Activated naive CD8-positive, alpha-beta T cell treated with anti-CD3 and anti-CD28 coated beads, Interleukin-2, amount 50 U/mL, for 16 hours (primary cell): ENCODE measurements at places on chromosomes 4 and X.

DNA sequence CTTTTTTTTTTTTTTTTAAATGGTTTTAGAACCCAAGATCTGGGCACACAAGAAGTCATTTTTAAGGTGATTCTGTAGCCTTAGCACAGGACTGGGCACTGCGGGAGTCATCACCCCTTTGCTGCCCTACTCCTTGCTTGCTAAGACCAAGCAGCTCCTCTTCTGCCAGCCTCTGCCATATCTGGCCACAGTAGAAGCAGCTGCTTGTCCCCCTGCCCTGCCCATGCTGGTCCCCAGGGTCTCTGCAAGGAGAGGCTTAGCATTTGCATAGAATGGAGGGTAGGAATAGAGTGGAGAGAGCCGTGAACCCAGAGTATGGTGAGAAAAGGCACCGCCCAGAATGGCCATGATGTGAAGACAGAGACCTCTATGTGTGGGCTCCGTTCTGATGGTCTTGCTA lies 109.3 kb downstream of the ADRA2C start:
- no peak for DNase-seq

GRCh38 chr4:94887027-94887426 lies 129.3 kb downstream of the BMPR1B start:
- no peak for DNase-seq

DNA sequence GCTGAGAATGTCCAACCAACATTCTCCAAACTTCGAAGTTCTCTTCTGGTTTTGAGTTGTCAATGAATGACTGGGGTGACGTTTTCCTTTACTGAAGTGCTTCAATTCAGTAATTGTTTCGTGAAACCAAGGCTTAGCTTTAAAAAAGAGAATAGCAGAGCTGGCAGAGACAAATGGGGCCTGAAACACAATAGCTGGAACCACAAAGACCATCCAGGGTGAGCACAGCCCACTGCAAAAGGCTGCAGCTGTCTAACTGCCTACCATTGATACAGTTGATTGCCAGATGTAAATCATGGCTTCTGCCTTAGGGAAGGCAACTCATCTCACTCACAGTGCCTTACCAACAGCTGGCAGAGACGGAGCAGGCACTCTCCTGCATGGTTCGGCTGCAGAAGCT lies 78.7 kb upstream of the ZNF518B start:
- DNase-seq, result no peak

- no peak for DNase-seq
Observed at GRCh38 chr4:40954088-40954668, 204.4 kb downstream of the NSUN7 start.

- DNase-seq, result no peak
Observed at GRCh38 chrX:71650333-71650969, 16.9 kb upstream of the LOC101059915 start.

DNA sequence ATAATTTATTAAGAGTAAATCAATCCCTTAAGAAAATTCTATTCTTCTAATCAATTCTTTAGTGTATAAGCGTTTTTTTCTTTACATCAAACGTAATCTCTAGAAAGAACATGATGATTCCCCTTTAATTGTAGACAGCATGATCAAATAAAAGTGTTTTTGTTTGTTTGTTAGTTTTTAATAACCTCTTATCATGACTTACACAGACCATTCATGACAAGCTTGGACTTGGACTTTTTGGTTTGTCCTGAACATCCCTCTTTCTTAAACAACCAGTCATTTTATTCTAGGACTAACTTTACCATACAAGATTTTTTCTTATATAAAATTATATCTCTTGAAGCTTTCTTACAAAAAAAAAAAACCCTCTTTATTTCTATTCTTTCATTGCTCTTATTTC lies 344.6 kb upstream of the SPOCK3 start:
- no peak for DNase-seq

DNA sequence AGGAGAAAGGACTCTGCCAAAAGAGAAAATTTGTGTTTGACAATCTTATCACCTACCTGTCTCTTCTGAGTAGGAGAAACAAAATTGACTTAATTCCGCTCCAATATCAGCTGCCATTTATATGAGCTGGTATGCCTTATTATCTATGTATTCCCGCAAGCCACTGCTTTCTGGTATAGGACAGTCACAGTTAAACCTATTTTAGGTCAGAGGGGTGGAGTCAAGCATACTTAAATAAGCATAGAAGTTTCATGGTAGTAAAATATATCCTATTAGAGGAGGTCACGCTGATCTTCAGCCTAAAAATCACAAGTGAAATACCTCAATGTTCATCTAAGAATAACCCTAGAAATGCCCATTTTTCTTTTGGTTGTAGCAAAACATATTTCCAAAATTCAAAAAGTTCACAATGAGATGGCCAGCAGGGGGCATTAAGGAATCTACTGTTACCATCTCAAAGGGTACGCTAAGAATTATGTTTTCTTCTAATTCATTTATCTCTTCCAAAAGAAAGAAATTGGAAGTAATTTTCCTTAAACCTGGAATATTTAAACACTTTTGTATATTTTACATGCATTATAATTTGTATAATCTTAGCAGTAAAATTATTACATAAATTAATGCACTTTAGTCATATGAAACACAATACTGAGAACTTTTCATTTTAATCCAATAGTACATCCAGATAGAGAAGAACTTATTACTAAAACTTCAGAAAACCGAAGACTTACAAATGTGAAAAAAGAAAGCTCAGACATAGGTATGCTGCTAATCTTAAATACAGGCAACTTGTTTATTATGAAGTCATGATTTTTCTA lies 10.5 kb downstream of the PPAT start:
- no peak for DNase-seq

- no peak for DNase-seq
Observed at GRCh38 chr4:174365018-174365587, 81.4 kb downstream of the CEP44 start.

GRCh38 chrX:131084145-131084544 lies 26.0 kb downstream of the ARHGAP36 start:
- DNase-seq, result no peak

DNA sequence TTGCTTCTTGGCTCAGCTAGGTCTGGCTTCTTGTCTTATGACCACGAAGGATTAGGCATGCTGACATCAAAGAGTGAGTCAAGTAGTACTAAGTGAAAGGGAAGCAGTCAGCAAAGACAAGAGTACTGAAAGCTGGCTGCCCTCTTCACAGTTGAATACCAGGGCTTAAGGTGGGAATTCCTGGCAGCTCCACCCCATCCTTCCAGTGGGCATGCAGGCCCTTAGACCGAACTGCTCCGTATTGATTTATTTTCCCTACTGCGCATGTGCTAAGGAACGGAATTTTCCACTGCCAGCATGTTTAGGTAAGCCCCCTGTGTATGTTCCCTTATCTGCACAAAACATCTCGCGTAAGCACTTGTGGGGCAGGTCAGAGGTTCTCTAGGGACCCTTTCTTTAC lies 2320.1 kb downstream of the ARAP2 start:
- DNase-seq, result no peak

GRCh38 chrX:56793521-56794320 lies 64.7 kb downstream of the NBDY start:
- no peak for DNase-seq

DNA sequence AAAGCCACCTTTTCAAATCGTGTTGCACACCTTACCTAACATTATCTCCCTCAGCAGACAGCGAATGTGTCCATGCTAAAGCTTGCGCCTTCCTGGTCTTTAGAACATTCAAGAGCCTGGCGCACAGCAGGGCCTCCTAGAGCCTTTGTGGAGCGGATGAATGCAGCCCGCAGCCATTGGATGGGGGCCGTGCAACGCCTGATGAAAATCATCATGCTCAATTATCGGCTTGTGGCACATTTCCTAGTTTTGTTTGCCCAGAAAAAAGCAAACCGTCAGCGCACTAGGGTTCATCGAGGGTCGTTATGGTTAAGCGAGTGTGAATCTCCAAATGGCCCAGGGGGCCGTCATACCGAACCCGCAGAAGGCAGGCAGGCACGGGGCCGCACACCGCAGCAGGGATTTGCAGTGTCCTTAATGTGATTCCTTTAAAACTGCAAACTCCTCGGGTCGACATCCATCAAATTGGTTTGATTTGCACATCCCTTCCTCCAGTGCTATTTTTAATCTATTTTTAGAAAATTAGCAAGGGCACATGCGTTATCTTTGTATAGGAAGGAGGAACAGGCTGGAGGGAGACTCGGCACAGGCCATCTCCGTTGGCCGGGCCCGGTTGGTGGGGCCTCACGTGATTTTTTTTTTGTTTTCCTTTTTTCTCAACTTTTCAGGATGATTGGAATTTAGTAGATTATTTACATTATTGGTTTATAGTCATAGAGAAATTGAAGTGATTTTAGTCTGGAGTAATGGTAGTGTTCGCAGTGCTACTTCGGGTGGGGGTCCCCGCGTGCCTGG lies 53.1 kb downstream of the ABLIM2 start:
- DNase-seq, result no peak

GRCh38 chrX:136304493-136304892 lies 3.7 kb downstream of the ADGRG4 start:
- no peak for DNase-seq

DNA sequence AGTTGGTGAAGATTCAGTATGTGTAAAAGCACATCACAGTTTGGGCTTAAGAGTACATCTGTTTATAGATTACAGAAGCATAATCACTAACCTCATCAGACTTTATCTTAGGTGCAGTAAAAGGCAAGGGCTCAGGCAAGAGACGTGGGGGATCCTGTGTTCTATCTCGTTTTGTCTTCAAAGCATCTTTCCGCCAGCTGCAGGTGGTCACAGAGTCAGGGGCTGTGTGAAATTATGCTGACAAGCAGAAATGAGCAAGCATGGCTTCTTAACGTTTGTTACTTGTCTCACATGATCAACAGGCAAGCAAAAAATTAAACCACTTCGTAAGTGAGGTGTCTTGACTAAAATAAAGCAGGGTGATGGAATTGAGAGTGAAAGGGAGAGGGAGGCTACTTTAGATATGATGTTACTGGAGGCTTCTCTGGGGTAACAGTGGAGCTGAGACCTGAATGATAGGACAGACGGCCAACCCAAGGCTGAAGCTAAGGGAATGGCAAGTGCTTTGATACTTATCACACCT lies 1.4 kb upstream of the TEC start:
- DNase-seq, result no peak

DNA sequence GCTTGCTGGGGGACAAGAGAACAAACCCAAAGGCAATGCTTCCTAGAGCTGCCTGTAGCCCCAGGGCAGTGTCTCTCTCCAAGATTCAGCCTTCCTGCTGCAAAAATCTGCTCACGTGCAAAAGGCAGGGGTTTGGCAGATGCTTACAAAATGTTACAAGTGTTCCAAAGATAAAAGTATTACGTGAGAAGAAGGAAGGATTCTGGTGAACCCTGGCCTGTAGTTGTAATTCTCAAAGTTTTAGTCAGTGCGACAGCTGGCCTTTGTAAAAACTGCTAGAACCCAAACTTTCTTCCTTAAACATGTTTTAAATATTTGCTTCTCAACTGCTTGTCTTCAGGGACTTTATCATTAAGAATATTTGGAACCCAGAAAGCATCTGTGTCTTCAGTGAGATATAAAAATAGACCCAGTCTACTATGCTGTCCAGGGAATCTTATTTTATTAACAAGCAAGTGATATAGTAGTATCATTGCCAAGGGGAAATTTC lies 232.3 kb downstream of the FRMPD4 start:
- no peak for DNase-seq

DNA sequence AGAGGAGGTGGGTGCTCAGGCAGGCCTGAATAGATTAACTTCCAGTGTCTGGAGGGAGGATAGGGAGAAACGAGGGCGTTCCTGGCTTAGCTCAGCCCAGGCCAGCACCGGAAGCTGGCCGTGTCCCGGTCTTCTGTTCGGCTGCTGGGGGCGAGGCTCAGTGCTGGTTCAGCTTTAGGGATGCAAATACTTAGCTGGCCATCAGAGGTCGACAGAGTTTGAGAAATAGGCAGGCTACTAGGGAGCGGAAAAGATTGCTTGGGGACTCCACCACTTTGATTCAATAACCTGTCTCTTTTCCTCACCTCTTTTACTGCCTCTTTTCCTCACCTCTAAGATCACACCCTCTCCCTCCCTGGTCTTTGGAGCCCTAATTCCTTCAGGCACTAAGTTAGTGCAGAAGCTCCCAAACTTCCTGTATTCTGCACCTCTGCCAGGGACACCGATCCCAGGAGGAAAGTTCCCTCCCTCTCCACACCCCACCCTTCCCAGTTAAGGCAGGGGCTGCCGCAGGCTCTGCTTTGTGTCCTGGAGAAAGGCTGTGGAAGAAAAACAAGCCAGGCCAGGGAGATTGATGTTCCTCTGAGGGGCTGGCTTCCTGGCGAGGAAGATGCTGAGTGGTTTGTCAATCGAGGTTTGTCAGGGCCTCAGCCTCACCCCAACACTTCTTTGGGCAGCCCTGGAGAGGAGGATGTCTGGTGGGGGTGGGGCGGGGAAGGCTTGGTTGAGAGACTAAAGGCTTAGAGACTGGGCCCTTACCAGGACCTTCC lies 6.0 kb upstream of the EFNB1 start:
- DNase-seq, result no peak

GRCh38 chr4:60241866-60242265 lies 958.3 kb upstream of the ADGRL3 start:
- no peak for DNase-seq

DNA sequence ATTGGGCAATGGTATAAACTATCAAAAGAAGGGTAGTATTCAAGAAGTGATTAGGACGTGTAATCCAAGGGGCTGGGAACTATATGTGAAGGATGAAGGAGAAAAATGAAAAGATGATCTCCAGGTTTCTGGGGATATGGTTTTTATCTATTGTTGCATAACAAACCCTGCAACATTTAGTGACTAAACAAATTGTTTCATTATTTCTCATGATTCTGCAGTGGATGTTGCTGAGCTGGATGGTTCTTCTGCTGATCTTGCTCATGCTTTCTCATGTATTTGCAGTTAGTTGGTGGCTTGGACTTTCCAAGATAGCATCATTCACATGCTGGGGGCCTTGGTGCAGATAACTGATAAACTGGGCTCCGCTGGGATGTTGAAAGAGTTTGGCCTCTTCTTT lies 29.1 kb downstream of the PHOX2B start:
- DNase-seq, result no peak

GRCh38 chrX:50002067-50002714 lies 79.8 kb downstream of the CLCN5 start:
- no peak for DNase-seq

DNA sequence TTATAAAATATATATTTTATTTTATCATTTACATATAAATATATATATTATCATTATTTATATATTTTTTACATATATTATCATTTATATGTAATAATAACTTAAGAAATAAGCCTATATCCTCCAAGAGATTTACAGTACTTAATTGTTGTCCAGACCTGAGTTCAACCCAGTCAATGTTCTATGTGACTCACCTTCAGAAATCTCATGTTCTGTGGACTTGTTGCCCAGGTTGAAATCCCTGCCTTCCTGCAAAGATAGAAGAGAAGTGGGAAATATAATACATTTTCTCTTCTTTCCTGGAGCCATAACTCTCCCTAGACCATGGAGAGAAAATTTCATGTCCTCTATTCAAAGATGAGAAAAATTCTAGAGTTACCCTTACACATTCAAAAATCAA lies 247.3 kb downstream of the PARM1 start:
- DNase-seq, result no peak
